ENCODE measurements at places on chromosomes 4 and X.
A peak's percentile ranks its signal among the peaks of the same experiment; 100 is the strongest.

GRCh38 chr4:56764775-56765174, 56.7 kb downstream of the SPINK2 start:
- no peak for DNase-seq

DNA sequence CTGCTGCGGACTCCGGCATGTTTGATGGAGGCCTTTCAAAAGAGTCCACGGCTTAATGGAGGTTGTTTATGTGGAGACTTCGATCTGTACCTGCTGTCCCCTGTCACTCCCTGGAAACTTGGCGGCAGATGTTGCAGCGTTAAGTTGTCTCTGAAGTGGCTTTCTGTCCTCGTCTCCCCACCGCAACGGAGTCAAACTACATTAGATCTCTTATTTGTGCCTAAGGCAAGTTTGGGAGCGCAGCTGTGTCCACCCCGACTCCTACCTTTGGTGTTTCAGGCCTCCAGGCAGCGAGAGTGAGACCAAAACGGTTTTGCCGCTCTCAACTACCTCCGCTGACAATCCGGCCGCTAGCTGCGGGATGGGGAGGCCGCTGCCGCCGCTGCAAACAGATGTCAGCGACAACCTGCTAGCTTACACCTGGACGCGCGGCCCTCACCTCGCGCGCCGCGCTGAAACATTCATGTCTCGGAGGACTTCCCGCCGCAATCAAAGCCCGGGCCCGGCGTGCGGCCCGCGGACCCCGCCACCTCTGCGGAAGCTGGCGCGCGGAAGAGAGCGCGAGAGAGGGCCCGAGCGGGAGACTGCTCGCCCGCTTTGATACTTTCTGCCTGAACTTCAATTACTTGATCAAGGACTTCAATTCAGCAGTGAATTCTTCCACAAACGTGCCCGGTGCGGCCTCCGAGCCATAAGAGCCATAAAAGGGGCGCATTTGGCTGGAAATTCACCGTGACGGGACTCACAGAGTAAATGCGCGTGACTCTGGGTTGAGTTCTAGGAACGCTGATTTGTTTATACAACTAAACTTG, 108.4 kb downstream of the ANTXR2 start:
- no peak for DNase-seq

GRCh38 chr4:33411182-33411581, 2691.0 kb downstream of the PCDH7 start:
- peak; percentile 32 for DNase-seq

DNA sequence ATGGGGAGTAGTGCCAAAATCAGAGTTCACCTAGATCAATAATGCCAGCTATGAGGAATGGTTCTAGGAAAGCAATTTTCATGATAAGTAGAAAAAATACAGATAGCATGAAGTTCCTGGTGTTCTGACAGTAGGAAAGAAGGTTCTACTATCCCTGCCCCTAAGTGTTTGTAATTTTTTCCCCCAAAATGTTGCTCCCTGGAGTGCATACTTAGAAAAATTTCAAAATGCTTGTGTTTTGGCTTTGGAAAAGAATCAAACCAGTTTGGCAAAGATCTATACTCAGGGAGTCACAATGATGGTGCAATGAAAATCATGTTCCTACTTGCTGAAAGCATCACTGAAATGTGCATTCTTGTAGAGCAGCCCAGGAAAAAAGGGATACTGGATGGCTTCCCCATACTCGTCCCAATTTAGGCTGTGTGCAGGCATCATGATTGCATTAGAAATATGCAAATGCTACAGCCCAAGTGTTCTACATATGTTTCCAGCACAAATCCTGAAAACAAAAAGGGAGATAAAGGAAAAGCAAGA, 74.7 kb downstream of the LPAR4 start:
- no peak for DNase-seq

DNA sequence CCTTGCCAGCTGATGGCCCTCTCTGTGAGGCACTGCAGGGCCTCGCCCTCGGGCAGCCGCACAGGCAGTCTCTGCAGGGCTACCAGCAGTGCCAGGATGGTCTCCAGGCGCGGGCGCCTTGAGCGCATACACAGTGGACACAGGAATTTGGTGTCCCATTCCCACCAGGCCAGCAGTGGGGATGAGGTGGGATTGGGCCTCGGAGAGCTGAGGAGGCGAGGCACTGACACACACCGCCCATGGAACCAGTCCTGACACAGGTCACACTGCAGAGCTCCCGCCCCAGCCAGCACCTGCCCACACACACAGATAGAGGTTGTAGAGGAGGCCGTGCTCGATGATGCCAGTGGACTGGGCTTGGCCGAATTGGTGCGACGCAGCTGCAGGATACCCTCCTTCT, 30.7 kb downstream of the KDM5C start:
- no peak for DNase-seq

DNA sequence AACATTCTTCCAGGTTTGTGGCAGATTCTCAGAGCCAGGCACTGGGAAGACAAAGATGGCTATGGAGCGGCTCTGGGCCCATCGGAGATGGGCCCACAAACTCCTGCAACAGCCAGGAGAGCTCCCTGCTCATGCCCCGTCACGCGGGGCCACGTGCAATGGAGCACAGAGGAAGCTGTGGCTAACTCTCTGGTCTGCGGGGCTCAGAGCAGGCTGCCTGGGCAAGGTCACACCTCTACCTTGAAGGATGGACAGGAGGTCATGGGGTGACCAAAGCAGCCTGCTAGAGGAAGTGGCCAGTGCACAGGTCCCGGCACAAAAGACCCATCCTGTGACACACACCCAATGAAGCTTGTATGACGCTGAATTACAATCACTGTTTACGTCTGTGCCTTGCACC, 45.2 kb downstream of the C4orf50 start:
- DNase-seq = no peak

- no peak for DNase-seq
Measured at GRCh38 chrX:43188296-43188695, 410.3 kb upstream of the PPP1R2C start.

DNA sequence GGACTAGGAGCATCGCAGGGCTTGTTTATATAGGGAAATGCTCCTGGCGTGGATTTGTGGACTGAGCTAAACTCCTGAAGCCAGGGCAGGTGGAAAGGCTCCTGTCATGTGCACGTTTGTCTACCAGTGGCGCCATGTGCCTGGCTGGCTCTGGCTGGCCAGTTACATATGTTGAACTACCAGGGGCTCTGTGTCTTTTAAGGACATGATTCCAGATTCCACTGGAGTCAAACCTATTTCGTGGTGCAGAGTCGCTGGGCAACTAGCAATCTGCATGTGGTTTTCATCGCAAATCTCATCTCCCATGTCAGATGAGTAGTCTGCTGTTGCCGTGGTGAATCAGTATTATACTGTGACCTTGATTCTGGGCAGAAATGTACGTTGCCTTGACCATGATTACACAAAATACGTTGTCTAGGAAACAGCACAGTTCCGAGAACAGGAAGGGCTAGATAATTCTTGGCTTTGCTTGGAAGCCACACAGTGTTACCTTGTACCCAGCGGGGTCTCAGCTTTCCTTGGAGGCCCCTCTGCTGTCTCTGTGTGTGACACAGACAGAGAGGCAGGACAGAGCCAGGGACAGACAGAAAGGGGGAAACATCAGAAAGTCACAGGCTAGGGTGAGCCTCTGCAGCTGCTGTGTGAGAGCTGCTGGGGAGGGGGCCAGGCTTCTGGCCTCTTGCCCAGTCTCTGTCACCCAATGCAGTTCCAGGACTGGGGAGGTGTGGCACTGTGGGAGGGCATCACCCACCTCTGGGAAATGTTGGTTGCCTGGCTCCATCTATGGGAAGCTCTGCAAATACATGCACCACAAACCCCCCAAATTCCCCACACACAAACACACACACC, 19.2 kb downstream of the PNMA6E start:
- peak; percentile 49 for DNase-seq

- DNase-seq = peak; percentile 74
Measured at GRCh38 chr4:25913851-25914669, at the start of gene SMIM20. Gene SMIM20 (plus strand): TSS chr4:25914220. CDS start chr4:25914314, 94 bp downstream.

GRCh38 chr4:82044141-82044993, 329.4 kb downstream of the HNRNPD start:
- no peak for DNase-seq

DNA sequence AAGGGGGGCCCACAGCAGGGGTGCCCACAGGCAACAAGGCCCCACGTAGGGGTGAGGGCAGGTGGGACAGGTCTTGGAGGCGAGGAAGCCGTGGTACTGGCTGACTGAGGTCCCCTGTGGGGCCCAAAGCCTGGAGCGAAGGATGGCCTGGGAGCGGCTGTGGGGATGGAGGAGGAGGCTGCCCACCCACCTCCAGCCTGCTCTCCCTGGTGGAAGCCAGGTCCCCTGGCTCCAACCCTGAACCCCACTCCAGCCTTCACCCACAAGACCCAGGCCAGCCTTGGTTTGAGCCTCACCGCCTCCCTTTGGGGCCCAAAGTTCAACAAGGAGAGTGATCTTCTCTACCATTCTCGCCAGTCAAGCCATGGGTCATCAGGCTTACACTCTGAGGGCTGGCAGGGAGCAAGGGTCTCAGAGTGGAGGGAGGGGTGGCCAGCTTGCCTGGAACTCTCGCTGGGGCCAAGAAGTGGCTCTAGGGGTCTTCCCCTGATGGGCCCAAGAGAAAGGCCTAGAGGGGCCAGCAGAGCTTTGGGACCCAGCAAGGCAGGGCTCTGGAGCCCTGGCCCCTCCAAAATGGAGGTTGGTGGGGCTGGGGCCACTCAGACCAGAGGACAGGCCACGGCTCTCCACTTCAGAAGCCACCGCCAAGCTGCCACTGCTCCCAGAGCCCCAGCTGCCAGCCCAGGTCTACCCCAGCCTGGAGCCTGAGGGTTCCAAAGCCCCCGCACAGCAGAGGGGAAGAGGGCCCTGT, 5.0 kb downstream of the PNCK start:
- DNase-seq = no peak

DNA sequence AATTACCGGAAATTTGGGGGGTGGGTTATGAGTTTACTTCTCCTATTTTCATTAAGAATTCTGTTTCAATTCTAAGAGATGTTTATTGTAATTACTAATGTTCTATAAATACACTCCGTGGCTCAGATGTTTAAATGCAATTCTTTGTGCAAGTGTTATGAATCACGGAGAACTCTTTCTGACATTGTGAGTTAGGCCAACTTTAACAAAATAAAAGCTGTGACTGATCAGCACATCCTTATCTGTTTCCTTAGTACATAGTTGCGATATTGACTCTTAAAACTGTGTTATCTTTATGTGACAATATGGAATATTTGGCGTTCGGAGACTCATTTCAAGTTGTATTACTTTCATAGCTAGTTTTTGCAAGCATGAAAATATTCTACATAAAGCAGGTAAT, 902 bp downstream of the KLHL4 start:
- DNase-seq = no peak

- DNase-seq = no peak
Measured at GRCh38 chr4:141899541-141899940, 263.2 kb downstream of the IL15 start.

DNA sequence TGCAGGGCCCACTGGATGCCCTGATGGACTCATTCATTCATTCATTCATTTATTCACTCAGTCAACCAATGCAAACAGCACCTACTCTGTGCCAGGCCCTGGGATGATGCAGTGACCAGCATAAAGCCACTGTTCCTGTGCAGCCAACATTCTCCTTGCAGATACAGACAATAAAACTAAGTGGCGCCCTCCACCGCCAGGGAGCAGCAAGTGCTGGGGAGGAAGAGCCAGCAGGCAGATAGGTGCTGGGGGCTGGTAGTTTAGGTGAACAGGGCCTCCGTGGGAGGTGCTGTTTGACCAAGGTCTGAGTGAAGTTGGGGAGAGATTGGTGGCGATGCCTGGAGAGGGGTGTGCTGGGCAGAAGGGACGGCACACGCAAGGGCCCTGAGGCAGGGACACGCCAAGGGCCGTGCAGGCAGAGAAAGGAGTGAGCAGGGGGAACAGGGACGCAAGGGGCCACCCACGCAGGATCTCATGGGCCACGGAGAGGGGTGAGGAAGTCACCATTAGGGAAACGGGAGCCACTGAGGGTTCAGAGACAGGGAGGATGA, 65.5 kb downstream of the WFS1 start:
- DNase-seq = no peak

- DNase-seq = no peak
Measured at GRCh38 chrX:40090961-40091360, 6.8 kb downstream of the BCOR start.

GRCh38 chr4:146439999-146440398, 81.7 kb downstream of the SLC10A7 start:
- no peak for DNase-seq

DNA sequence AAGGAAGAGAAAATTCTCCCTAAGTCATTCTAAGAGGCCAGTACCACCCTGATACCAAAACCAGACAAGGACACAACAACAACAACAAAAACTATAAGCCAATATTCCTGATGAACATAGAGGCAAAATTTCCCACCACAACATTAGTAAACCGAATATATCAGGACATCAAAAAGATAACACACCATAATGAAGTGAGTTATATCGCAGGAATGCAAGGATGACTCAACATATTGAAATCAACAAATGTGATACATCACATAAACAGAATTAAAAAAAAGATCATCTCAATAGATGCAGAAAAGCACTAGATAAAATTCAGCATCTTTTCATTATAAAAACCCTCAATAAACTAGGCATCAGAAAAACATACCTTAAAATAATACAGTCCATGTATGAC, 1844.4 kb upstream of the PCDH10 start:
- no peak for DNase-seq

GRCh38 chr4:186072516-186072915, 3.6 kb downstream of the TLR3 start:
- DNase-seq = no peak

DNA sequence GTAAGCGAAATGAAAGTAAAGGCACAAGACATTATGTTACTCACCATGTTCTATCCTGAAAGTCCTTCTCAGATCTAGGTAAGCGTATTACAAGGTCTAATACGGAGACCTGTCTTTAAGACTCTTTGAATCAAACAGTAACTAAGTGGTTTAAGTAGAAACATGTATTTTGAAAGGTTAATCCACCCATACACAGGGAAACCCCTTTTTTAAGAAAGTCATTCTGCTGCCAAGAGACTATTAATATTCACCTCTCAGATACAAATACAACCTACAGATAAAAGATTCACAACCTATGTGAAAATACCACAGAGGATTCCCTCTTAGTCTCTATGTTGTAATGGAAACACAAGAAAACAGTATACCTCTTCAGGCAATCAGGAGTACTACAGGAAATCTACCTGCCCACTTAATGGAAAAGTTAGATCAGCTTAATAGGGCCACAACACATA, 63.2 kb upstream of the TNIP3 start:
- no peak for DNase-seq

DNA sequence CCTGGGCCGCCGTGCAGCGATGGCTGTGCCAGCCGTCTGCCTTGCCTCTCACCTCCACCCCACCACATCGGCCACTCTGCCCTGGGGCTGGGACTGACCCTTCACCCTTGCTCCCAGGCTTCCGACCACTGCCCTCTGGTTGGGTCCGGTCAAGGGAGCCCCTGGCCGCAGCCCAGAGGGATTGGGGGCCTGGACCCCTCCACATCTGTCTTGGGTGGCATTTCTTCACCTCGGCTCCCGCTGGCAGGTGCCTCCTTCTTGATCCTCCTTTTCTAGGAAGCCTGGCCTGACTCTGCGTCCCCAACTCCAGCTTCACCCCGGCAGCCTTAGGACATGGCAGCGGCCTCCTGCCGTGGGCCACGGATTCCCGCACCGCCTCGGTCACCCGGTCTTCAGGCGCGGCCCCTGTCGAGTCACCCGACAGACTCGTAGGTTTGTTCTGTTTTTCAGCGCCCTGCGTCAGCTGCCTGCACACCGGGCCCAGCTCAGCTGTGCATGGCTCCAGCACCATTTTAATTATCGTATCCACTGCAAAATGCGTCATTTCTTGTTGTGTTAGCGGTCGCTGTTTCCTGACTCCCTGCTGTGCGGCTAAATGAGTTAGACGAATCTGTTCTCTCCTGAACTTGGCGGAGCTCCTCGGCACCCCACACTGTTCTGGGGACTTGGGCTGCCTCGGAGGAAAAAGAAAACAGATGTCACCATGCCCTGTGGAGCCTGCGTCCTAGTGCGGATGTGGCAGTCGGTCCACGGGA, 124.0 kb downstream of the FAM53A start:
- DNase-seq = no peak
